NCI-H2227 treated with DMSO at 0.1 percent for 48 hours (cell line): ENCODE measurements at places on chromosomes 6 and 20.

- DNase-seq: no peak
Observed at GRCh38 chr6:12929678-12930077, 213.1 kb downstream of the PHACTR1 start.

GRCh38 chr6:15893556-15894253, 230.9 kb upstream of the DTNBP1 start:
- DNase-seq: no peak

- no peak for DNase-seq
Observed at GRCh38 chr6:161068321-161068741, 76.8 kb downstream of the MAP3K4 start.

- no peak for DNase-seq
Observed at GRCh38 chr20:34817072-34817471, 8.4 kb downstream of the NCOA6 start.

DNA sequence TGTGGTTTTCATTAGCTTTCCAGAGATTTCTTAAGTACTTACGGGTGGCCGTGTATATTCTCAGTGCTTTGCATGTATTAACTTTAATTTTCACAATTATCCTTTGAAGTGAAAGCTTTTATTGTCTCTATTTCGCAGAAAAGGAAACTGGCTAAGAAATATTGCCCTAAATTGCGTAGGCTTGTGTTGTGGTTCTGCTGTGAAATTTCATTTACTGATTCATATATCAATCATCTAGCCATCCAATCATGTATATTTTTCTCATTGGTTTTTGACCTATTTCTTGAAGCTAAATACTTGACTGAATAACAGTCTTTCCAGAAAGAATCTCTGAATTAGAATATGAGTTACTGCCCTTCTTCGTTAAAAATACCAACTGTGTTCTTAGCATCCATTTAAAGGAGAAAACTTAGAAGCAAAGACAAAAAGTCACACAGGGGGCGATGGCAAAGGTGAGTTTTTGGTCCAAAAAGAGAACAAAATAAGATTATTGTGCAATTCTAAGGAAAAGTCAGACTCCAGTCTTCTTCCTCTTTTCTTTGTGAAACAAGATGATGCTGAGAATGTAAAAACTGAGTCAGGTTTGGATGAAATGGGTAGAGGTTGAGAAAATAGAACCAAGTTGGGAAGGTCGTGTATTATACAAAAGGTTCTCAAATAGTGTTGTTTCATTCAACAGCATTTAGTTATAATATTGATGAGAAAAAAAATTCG, 1.4 kb downstream of the CYB5R4 start:
- DNase-seq: no peak

DNA sequence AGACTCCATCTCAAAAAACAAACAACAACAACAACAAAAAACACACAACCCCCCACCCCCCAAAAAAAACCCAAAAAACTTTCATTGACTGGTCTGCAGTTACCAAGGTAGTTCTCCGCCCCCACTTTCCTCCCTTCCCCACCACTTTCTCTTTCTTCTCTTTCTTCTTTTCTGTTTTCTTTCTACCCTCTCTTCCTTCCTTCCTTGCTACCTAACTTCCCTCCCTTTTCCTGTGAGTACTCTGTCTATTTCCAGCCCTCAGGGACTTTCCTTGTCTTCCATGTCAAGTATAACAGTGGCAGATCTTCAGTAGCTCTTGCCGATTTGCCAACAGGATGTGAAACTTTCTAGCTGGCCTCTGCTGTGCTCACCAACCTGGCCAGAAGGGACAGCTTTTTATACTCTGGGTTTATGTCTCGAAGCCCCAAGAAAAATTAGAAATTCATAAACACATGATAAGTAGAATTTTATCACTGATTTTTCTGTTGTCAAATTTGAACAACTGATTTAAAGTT, 399.5 kb downstream of the QKI start:
- DNase-seq: no peak

DNA sequence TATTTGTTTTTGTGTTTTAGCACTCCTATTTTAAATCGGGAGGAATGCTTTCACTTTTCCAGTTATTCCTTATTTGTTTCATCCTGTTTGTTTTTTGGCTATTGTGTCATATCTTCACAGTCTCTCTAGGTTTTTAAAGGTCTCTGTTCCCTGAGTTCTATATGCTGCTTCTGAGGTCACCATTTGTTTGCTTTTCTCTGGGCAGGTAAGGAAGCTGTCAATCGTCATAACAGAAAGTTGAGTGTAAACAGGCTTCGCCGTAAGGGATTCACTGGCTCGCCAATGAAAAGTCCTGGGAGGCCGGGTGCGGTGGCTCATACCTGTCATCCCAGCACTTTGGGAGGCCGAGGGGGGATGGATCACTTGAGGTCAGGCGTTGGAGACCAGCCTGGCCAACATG, 48.7 kb upstream of the RPS6KA2 start:
- no peak for DNase-seq

DNA sequence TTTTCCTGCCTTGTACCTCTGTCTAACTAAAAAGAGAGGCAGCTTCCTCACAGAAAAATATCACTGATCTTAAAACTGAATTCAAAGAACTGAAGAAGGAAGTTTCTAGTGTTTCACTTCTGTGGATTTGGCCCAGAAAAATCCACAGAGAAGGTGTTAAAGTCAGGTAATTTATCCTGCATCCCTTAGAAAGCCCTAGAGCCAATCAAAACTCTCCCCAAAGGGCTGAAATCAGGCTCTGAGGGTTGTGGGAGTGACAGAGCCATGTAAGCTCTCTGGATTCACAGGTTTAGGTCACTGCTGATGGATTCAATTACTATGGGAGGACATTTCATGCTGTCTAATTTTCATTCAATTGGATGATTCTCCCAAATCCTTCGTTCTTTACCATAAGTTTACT, 152.3 kb downstream of the OR2B2 start:
- no peak for DNase-seq

DNA sequence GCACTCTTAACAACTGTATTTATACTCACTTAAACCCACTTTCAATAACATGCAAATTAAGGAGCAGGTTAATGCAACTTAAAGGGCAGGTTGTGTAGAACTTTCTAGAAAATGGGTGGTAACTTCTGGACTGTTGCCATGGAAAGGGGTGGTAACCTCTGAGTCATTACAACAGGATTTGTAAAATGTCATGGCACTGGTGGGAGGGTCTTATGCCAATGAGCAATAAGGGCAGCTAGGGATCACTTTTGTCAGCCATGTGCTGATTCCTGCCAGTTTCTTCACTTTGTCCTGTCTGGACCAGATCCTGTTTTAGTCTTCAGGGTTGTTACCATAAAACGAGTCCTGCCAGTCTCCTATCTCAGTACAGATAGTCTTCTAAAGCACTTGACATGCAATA, 560.5 kb upstream of the PTCHD4 start:
- DNase-seq: no peak

DNA sequence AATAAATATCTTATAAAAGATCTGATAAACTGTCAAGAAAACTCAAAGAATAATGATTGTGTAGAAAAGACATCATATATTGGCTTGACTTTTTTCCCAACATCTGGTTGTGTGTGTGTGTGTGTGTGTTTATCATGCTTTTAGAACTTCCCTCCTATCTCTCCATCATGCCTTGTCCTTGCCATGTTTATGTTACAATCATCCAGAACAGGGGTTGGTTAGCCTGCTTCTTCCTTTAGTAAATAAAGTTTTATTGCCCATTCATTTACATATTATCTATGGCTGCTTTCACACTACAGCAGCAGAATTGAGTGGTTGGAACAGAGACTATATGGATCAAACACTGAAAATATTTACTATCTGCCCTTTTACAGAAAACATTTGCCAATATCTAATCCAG, 52.8 kb upstream of the RIPOR2 start:
- DNase-seq: no peak

GRCh38 chr6:2938632-2939083, 32.7 kb downstream of the SERPINB6 start:
- DNase-seq: no peak

DNA sequence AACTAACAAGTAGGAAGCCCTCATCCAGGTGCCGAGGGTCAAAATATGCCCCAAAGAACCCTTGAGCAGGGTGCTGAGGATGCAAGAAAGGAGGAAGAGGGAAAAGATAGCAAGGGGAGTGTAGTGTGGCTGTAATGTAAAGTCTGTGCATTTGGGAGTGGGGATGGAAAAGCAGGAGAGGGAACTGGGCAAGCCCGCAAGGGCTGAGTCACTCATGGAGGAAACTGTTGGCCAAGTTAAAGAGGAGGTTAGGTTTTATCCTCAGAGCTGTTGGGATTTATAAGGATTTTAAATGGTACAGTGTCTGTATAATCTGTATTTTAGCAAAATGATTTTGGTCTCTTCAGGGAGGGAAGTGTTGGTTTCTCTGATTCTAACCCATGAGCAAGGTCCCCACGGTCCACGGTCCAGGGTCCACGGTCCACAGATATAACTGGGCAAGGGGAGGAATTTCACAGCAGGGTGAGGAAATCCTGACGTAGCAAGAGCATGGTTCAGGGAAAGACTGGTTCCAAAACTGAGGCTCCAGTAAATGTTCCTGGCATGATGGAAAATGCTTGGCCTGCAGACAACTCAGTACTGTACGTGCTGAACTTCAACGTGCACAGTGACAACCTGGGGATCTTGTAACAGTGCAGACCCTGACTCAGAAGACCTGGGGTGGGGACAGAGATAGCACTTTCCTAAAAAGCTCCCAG, 759.8 kb downstream of the PTPRT start:
- DNase-seq: no peak

GRCh38 chr6:72798196-72798595, 176.3 kb downstream of the KCNQ5 start:
- DNase-seq: no peak

GRCh38 chr6:84074988-84075781, 41.6 kb downstream of the MRAP2 start:
- DNase-seq: no peak

DNA sequence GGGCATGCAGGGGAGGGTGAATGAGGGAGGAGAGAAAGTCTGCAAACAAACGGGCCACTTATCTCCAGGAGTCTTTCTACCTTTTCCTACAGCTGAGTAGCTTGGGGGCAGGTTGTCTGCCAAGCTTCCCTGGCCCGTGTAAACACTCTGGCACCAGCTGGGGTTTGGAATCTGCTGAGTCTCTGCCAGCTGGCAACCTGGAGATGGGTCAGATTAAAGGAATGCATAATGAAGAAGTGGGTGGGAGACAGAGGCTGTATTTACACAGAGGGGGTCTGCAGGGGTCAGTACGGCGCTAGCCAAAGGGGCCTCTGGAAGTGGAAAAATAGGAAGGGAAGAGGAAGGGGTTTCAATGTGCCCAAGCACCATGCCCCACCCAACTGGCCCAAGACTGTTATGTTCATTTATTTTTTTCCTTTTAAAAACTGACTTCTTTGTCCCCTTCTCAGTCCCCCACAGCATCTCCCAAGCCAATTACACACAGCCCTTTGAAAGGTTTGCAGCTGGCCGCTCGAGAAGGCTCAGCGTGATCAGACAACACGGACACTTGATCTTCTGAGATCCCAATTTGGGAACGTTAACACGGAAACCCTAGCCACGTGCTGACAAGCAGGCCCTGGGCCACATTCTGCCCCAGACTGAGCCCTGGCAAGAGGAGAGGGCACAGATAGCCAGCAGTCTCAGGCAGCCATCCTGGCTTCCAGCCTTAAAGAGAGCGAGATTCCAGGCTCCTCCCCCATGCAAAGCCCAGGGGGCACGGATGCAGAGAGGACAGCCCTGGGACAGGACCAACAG, 25.2 kb downstream of the TRAM2 start:
- peak; percentile 33 for DNase-seq

- no peak for DNase-seq
Observed at GRCh38 chr20:19026901-19027644, 185.4 kb upstream of the SLC24A3 start.

- no peak for DNase-seq
Observed at GRCh38 chr20:59788811-59789397, 144.5 kb downstream of the SYCP2 start.

- no peak for DNase-seq
Observed at GRCh38 chr6:123116370-123116769, 120.3 kb downstream of the CLVS2 start.

- DNase-seq: peak; percentile 44
Observed at GRCh38 chr6:44630125-44631028, 242.9 kb downstream of the CDC5L start.

- DNase-seq: no peak
Observed at GRCh38 chr6:129419324-129419723, 290.7 kb downstream of the ARHGAP18 start.

- no peak for DNase-seq
Observed at GRCh38 chr20:59356662-59357165, 56.3 kb downstream of the EDN3 start.

- no peak for DNase-seq
Observed at GRCh38 chr6:147949981-147950622, 392.5 kb upstream of the SASH1 start.

GRCh38 chr20:24095756-24096155, 107.2 kb upstream of the GGTLC1 start:
- no peak for DNase-seq

- no peak for DNase-seq
Observed at GRCh38 chr6:88238901-88239300, 72.8 kb upstream of the CNR1 start.

DNA sequence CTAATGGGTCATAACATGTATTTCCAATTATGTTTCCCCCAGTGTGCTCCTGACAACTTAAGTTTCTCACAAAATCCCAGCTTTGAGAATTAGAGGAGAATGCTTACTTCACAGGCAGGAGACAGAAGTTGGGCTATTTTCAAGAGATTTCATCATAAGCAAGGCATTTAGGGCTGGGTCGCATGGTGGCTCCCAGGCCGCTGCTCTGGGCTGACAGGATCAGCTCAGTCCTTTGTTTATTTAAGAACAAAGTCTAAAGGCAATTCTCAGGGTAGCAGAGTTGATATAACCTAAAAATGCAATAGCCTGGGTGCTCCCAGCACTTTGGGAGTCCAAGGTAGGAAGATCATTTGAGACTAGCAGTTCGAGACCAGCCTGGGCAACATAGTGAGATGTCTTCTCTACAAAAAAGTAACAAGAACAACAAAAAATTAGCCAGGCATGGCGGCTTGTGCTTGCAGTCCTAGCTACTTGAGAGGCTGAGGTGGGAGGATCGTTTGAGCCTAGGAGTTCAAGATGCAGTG, 10.9 kb downstream of the FOXQ1 start:
- no peak for DNase-seq

- DNase-seq: no peak
Observed at GRCh38 chr6:105041880-105042279, 85.0 kb downstream of the LIN28B start.

GRCh38 chr20:55258559-55258958, 746.8 kb downstream of the CBLN4 start:
- no peak for DNase-seq

- peak; percentile 54 for DNase-seq
Observed at GRCh38 chr6:52286798-52287432, 2.4 kb upstream of the MCM3 start.

- no peak for DNase-seq
Observed at GRCh38 chr20:49724408-49725223, 10.9 kb upstream of the B4GALT5 start.

GRCh38 chr6:44627883-44628271, 240.4 kb downstream of the CDC5L start:
- DNase-seq: peak; percentile 46

- DNase-seq: no peak
Observed at GRCh38 chr6:70839286-70840266, 117.3 kb downstream of the B3GAT2 start.
